ENCODE measurements at places on chromosomes 13 and 19.

DNA sequence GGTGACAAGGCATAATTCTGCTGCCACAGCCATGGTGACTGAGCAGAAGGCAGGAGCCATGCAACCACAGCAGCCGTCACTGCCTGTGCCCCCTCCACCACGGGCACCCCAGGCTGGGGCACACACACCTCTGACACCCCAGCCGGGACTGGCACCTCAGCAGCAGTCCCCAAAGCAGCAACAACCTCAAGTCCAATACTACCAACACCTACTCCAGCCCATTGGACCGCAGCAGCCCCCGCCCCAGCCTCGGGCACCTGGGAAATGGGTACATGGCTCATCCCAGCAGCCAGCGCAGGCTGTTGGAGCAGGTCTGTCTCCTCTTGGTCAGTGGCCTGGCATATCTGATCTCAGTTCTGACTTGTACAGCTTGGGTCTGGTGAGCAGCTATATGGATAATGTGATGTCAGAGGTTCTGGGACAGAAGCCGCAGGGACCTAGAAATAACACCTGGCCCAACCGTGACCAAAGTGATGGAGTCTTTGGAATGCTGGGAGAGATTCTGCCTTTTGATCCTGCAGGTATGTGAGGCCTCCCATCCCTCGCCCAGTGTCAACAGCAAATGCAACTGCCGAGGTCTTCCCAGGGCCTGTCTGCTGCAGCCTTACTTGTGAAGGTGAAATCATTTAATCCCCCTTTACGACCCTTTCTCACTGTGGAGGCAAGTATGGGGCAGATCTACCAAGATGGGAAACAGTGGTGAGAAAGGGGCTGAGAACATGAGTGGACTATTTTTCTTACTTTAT is 22.9 kb upstream of the GPI start:
- no peak for DNase-seq

- no peak for DNase-seq
Observed at GRCh38 chr19:23706657-23707056, 19.6 kb upstream of the ZNF675 start.

DNA sequence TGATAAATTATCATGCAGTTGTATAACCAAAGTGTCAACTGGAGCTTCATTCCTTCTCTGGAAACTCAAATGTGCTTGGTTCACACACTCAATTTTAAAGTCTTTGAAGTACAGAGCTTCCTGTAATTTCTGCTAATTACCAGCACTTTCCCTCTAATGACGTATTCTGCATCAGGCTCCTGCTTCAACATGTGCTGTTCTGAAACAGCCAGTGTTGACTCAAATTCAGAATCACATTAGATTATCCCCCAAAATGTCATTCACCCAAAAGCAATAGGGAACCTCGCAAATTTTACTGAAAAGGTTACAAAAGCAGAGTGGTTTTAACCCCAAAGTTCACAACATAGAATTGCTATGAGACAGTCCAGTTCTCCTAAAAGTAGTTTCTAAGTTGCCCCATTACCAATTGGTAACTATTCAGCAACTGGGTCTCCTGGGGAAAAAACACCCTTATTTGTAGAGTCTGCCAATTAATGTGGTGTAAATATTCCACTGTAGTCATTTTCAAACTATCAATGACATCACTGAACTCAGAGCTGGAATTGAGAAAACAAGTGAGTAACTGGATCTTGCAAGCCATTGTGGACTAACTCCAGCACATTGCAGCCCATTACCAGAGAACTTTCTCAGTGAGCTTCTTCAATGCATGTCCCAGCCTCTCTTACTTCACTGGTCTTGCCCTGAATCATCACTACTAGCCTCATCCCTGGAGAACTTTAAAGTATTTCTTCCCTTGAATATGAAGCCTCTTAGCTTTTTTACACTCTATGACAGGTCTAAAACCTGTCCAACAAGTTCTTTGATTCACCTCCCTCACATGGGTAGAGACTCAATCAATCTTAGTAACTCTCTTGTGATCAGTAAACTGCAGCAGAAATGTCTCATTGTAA is 955.4 kb downstream of the EFNB2 start:
- no peak for DNase-seq

GRCh38 chr13:47112205-47112902 is 215.5 kb upstream of the HTR2A start:
- DNase-seq, result no peak

GRCh38 chr19:9848060-9848459 is 12.9 kb downstream of the PIN1 start:
- no peak for DNase-seq

DNA sequence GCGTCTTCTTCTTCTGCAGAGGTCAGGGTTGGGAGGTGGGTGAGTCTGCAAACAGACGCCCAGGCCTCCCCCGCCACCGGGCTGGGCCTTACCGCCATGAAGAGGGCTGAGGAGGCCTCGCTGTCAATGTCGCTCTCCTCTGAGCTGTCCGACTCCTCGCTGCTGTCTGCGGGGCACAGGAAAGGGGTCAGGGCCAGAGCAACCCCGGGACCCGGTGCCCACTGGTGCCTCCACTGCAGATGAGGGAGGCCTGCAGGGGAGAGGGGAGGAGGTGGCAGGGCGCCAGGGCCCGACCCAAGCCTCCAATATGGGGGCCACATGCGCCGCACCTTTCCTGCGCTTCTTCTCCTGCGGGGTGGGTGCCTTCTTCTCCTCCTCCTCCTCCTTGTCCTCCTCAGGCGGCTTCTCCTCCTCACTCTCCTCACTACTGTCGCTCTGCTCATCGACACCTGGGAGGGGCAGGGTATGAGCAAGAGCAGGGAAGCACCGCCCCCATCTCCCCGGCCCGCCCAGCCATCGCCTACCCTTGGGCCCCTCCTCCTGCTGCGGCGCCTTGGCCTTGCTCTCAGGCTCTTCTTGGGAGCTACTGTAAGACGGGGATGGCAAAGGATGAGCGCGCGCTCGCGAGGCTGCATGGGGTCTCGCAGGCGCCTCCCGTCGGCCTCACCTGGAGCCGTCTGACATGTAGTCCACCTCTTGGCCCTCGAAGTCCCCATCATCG is 5.5 kb upstream of the PSPN start:
- no peak for DNase-seq

- DNase-seq, result peak; percentile 45
Observed at GRCh38 chr13:48156466-48156865, 61.6 kb upstream of the MED4 start.

DNA sequence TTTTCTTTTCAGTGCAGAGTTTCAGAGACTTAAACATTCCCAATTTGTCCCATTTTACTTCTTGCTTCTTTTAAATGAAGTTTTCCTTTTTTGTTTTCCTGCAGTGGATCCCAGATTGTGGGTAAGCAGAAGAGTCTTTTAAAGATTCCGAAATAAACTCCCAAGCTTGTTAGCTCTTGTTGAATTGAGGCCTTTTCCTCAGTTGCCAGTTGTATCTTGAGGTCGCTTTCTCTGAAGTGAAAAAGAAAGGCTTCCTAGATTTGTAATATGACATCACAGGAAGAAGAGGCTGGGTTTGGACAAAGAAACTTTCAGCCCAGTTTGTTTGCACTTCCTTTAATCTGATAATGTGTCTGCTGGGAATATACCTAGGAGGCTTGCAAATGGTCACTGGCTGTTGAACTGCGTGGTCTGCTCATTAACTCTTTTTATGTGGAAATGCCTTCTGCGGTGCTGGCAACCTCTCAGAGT is at the start of gene LPAR6:
TSS of gene LPAR6 (minus strand) at position 233 of the 471 bp plus-strand sequence. CDS start 690 bp downstream, outside the sequence.
- no peak for DNase-seq

GRCh38 chr13:27348461-27348860 is 76.0 kb upstream of the GTF3A start:
- no peak for DNase-seq

- no peak for DNase-seq
Observed at GRCh38 chr19:47239152-47239551, 8.2 kb upstream of the BBC3 start.

- peak; percentile 82 for DNase-seq
Observed at GRCh38 chr19:6530386-6531162, at the start of gene TNFSF9. TNFSF9 (plus strand) TSS chr19:6531026; CDS start chr19:6531037, 11 bp downstream.

DNA sequence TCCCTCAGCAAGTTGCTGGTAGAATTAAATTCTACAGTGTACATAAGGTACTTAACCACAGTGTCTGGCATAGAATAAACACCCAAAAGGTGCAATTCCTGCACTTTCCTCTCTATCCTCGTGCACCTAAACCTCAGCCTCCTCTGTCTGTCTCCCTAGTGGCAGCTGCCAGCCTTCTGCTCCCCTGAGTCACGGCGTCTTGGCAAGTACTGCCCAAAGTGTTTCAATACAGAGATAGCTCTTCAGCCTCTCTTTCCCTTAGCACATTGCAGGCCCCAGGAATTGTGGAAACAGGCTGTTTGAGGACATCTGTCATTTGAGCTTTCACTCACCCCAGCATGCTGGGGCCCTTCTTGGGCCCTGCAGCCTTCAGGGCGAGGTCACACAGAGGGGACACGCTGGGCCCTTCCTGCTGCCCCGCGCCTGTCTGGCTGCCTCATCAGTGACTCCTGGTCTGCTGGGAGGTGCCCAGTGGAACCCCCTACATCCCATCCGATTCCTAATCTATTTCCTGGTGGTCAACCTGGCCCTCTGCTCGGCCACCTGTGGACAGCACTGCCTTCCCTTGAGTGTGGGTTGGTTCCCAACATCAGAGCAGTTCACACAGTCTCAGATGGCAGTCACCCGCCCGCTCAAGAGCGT is 19.3 kb downstream of the COL4A2 start:
- DNase-seq, result no peak

- no peak for DNase-seq
Observed at GRCh38 chr13:110322126-110322827, 15.2 kb downstream of the COL4A2 start.

DNA sequence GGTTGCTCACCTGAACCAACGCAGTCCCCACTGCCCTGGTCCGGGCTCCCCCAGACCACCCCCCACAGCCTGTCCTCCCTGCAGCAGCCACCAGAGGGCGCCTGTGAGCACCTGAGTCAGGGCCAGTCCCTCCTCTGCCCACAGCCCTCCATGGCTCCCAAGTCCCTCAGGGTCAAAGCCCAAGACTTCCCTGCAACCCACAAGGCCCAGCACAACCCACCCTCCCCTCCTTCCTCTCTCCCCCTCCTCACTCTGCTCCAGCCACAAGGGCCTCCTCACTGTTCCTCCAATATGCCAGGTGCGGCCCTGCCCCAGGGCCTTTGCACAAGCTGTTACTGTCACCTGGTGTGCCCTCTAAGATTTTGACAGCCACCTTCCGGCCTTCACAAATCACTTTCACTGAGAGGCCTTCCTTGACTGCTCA is 10.9 kb downstream of the GNA15 start:
- DNase-seq, result peak; percentile 61

DNA sequence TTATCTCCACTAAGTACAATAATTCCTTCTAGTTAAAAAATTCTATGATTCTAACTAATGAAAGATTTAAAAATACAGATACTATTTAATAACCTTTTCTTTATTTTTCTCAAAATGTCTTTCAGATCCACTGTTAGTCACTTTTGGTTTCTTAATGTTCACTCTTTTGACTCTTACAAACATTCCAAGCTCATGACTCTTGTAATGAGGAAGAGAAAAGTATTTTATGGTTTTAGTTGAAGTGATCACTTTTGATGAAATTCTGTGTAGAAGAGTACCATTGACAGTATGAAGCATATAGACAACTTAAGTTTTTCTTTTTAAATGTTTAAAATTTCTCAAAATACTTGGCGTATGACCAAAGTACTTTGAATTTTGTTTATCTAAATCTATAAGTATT is 27.8 kb downstream of the COG3 start:
- no peak for DNase-seq

DNA sequence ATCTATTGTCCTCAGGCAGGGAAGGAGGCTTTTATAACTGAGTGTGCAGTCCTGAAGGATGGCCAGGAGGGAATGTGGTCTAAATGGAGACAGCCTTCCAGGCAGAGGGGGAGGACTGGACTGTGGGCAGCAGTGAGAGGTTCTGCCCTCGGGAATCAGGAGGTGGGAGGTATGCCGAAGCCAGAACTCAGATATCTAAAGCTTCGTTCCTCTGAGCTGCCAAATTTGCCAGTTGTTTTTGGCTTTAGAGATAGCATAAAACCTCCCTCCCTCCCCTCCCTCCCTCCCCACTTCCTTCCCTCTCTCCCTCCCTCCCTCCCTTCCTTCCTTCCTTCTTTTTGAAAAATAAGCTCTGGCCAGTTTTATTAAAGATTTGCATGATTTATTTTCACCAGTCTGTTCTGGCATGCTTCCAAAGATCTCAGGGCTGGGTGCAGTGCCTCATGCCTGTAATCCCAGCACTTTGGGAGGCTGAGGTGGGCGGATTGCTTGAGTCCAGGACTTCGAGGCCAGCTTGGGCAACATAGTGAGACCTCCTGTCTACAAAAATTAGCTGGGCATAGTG is 2.4 kb downstream of the MEDAG start:
- no peak for DNase-seq

GRCh38 chr13:25800523-25800922 is 251.3 kb downstream of the SHISA2 start:
- DNase-seq, result no peak

- no peak for DNase-seq
Observed at GRCh38 chr13:113442354-113442984, 10.8 kb downstream of the ADPRHL1 start.

GRCh38 chr19:29956855-29957254 is 14.8 kb downstream of the URI1 start:
- no peak for DNase-seq

GRCh38 chr19:11054628-11055027 is 34.6 kb upstream of the LDLR start:
- no peak for DNase-seq

DNA sequence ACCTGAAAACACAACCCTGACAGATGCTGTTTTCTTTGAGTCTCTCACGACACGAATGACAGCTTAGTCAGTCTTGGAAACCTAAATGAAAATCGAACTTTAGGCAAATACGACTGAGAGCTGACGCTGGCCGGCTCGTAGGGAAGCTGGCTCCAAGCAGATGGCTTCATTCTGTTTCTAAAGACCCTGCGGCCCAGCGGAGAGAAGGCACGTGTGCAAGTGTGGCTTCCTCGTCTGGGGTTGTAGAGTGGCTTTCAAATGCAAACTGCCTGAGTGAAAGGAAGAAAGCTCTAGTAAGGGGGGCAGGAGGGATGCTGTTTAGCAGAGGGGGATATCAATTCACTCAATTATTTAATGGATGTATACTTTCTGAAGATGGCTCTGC is 26.1 kb upstream of the TIMM44 start:
- no peak for DNase-seq

- DNase-seq, result no peak
Observed at GRCh38 chr19:52734331-52734892, 432 bp downstream of the ZNF611 start.

GRCh38 chr13:77372275-77372674 is 45.4 kb upstream of the MYCBP2 start:
- DNase-seq, result no peak

- DNase-seq, result no peak
Observed at GRCh38 chr13:105572401-105572800, 963.1 kb downstream of the EFNB2 start.

All from activated CD4-positive, alpha-beta T cell treated with anti-CD3 and anti-CD28 coated beads for 24 hours (primary cell).